Suprapubic skin (tissue), 4 donors: ENCODE measurements at places on chromosomes 4 and X.

DNA sequence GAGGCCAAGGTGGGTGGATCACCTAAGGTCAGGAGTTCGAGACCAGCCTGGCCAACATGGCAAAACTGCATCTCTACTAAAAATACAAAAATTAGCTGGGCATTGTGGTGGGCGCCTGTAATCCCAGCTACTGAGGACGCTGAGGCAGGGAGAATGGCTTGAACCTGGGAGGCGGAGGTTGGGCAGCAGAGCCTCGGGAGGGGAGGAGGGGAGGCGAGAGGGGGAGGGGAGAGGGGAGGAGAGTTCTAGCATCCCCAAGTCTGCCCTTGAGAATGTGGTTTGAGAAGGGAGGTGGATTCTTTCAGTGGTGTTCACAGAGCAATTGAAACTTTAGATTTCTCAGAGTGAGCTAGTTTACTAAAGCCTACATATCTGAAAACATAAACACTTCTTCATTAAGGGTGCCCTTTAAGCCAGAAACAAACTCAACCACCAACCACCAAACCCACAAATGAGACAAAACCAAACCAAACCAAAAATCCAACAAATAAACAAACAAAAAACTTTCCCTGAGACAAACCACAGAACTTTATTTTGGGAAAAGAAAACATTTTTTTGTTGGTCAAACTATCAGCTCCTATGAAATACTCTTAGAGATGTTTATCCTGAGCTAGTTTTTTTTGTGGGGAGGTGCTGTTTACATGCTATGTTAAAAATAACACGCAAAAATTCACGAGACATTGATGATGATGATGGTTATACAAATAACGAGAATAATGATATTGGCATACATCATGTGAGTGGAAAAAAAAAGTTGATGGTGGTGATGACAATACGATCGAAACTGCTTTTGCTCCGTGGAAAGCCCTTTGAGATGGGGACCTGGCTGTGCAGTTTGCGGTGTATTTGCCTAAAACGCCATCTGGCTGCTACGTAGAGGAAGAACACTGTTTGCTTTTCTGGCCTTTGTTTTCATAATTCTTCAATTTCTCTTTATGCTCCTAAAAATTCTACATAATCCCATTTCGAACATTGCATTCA, 98.2 kb upstream of the PRKX start:
- H3K27ac ChIP-seq, result no peak overlapping the region
- H3K27me3 ChIP-seq, result no peaks in the 10 kb centered on the region
- H3K4me3 ChIP-seq, result no peak overlapping the region
- H3K36me3 ChIP-seq, result no peaks in the 10 kb centered on the region

DNA sequence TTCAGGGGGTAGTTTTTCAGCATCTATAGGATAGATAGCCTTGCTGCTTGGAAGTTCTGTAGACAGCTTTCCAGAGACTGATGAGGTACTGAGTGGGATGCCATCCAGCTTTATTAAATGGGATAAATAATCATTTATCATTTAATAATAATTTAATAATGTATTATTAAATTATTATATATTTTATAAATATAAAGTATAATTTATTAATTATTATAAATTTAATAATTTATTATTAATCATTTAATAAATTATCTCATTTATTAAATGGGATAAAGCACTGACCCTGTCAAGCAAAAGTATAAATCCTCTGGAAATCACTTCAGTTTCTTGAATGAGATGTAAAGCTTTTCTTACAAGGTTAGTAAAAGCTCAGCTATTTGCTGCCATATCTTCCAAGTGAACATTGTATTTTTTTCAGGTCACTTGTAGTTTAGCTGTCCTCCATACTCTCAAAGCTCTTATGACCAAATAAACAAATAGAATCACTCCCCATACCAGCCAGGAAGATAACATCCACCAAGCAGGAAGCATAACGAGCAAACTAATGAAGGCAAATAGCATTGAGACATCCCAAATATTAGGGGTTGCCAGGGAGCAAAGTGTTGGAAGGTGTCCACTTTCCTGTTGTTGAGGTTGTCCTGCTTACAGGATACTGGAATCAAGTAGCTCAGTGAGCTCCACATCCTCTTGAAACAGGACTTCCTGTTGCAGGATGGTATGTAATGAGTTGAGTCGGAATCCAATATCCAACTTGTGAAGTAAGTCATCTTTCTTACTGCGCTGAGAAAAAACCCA, 88.9 kb downstream of the ZNF674 start:
- no peak for DNase-seq
- H3K4me3 ChIP-seq, result no peak overlapping the region
- no peak overlapping the region for H3K27ac ChIP-seq

- H3K27ac ChIP-seq, result no peak overlapping the region
- H3K4me1 ChIP-seq, result no peaks in the 10 kb centered on the region
- no peak overlapping the region for H3K4me3 ChIP-seq
- H3K36me3 ChIP-seq, result no peaks in the 10 kb centered on the region
Observed at GRCh38 chrX:37781814-37782213, 2.0 kb downstream of the CYBB start.

DNA sequence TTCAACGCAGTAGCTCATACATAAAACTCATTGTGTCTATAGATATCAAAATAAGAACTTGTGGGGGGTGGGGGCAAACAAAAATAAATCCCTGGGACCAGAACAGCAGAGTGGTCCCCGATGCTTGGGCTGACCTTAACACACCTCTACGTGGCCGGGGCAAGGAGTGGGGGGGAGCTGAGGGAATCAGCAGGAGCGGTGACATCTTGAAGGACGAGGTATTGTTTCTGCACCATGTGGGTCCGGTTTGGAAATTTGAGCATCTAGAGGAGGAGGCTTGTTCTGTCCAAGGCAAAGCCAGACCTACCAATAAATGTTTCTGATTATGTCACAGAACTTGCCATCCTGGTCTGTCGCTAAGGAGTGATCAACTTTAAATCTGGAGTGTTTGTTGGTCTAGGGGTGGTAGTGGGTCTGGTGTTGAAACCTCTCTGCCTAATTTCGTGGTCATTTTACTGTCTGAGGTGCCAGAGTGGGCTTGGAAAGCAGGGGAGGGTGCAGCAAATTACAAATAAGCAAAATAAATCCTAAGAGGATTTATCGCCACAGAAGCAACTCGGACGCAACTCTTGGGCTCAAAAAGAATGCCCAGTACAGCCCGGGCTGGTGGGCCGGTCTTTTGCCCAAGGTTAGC, 774 bp upstream of the RAPGEF2 start:
- no peaks in the 10 kb centered on the region for H3K27me3 ChIP-seq
- H3K27ac ChIP-seq, result peak overlapping the region; percentile 97
- H3K36me3 ChIP-seq, result no peaks in the 10 kb centered on the region
- peak overlapping the region; percentile 98 for H3K4me3 ChIP-seq
- DNase-seq, result no peak
- peaks cover 33% of the 10 kb centered on the region for H3K4me1 ChIP-seq

DNA sequence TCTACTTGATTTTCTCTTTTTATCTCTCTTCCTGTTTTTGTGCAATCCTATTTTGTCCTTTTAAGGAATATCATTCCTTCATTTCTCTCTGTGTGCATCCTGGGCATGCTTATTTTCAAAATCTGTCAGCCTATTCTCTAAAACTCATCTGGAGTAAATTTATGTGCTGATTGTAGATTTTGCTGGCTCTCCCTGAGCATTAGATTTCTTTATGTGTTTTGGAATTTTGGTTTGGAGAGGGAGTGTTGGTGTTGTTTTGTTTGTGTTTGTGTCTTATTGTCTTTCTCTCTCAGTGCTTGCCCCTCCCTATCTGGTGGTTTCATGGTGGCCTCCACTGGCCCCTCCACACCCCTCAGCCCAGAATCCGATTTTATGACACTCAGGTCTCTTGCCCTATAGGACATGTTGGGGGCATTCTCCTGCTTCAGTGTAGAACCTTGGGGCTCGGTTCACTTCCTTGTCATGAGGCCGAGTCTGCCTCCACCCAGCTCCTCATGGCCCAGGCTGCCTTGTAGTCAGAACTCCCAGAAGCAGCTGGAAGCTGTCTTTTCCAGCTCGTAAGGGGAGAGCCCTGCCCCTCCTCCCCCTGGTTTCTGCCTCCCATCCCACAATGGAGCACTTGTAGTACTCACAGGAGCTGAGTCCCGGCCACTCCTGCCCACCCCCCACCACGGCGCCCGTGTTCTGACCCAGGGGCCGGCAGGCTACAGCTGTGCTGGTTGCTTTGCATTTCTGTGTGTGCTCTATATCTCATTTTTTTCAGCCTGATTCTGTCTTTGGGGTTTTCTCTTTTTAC, 24.5 kb upstream of the PJA1 start:
- no peaks in the 10 kb centered on the region for H3K27me3 ChIP-seq
- no peaks in the 10 kb centered on the region for H3K36me3 ChIP-seq
- no peaks in the 10 kb centered on the region for H3K4me1 ChIP-seq
- no peak overlapping the region for H3K27ac ChIP-seq
- DNase-seq, result no peak

DNA sequence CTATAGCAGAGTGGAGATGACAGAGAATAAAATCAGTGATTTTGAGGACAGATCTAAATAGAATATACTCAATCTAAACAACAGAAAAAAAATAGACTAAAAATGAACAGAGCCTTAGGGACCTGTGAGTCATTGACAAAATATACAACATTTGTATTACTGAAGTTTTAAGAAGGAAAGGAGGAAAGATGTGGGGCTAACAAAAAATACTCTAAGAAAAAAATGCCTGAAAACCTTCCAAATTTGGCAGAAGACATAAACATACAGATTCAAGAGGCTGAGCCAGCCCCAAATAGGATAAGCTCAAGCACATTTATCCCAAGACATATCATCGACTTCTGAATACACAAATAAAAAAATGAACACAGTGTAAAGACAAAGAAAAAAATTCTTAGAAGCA, 123.6 kb upstream of the INTU start:
- no peaks in the 10 kb centered on the region for H3K4me1 ChIP-seq
- no peak overlapping the region for H3K27ac ChIP-seq
- H3K27me3 ChIP-seq, result no peaks in the 10 kb centered on the region
- H3K36me3 ChIP-seq, result no peaks in the 10 kb centered on the region
- no peak for DNase-seq

DNA sequence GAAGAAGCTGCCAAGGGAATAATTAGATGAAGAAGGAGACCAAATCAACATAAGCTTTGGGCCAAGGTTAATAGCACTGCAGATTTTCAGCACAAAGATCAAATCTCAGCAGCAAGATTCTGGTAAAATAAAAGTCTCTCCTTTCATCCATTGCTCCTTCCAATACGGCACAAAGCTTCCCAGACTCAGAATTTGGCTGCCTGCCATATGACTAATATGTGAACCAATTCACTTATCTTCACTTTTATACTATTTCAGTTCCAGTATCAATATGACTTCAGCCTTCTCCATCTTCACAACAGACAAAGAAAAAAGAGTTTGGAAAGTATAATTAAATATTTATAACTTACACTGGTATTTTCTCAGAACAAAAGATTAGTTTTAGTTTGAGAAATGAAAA, 978.3 kb upstream of the GRID2 start:
- no peak for DNase-seq
- H3K4me1 ChIP-seq, result no peaks in the 10 kb centered on the region
- no peaks in the 10 kb centered on the region for H3K36me3 ChIP-seq
- no peak overlapping the region for H3K4me3 ChIP-seq
- no peaks in the 10 kb centered on the region for H3K27me3 ChIP-seq

- H3K27ac ChIP-seq, result no peak overlapping the region
- no peak overlapping the region for H3K4me3 ChIP-seq
- no peaks in the 10 kb centered on the region for H3K36me3 ChIP-seq
- DNase-seq, result no peak
- no peaks in the 10 kb centered on the region for H3K4me1 ChIP-seq
Observed at GRCh38 chr4:91527056-91527455, 776.7 kb upstream of the GRID2 start.

DNA sequence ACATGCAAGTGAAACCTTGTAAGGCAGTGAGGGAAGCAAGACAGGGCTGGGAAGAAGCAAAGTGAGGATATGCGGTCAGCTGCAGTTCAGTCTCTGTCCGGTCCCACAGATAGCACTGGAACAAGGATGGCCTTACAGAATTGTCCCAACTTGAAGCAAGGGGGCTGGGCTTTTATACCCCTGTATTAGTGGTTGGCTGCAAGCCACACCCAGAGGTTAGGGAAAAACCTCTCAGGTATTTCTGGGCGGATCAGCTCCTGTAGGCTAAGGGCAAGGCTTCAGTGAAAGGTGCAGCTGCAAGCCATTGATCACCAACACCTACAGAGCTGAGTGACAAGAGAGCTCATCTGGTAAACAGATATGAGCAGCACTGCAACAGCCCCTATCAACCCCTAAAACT, 89.0 kb downstream of the KDR start:
- no peak overlapping the region for H3K27ac ChIP-seq
- DNase-seq, result no peak
- H3K4me3 ChIP-seq, result no peak overlapping the region

- no peaks in the 10 kb centered on the region for H3K4me1 ChIP-seq
- no peak overlapping the region for H3K4me3 ChIP-seq
- no peak overlapping the region for H3K27ac ChIP-seq
- no peaks in the 10 kb centered on the region for H3K27me3 ChIP-seq
Observed at GRCh38 chr4:80767944-80768343, 262.6 kb upstream of the BMP3 start.

DNA sequence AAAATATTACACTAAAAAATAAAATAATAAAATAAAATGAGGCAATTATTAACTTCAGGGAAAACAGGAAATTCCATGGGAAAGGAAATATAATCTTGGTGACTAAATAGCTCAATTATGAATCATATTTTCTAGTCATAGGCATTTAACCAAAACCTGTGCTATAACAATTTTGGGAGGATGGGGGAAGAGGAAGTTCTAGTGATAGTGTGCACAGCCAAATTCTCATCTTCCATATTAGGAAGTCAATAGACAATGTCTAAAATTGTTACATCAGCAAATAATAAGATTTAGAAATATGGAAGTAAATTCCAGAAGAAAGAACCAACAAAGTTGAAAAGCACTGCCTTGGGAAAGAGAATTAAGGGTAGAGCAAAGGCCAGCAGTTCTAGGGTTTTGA, 2.8 kb downstream of the AWAT2 start:
- H3K4me1 ChIP-seq, result no peaks in the 10 kb centered on the region
- no peak overlapping the region for H3K27ac ChIP-seq

DNA sequence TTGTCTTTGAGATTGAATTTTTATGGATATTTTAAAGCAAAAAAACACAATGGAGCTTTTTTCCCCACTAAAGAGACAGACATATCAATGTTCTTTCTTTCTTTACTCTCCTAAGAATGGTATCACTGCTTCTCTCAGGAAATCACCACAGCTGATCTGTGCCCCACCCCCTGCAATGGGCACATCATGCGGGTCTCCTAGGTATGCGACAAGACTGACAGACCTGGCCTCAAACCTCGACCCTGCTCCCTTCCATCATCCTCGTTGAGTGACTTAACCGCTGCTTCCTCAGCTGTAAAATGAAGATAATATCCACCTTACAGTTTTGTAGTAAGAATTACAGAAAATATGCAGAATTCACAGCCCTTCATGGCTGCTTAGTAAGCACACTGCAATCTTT, 58.3 kb downstream of the LEF1 start:
- H3K27ac ChIP-seq, result no peak overlapping the region
- H3K4me1 ChIP-seq, result no peaks in the 10 kb centered on the region
- DNase-seq, result no peak
- H3K27me3 ChIP-seq, result no peaks in the 10 kb centered on the region
- no peak overlapping the region for H3K4me3 ChIP-seq
- H3K36me3 ChIP-seq, result no peaks in the 10 kb centered on the region

GRCh38 chr4:81407726-81408125, 64.0 kb downstream of the RASGEF1B start:
- H3K27me3 ChIP-seq, result no peaks in the 10 kb centered on the region
- no peak overlapping the region for H3K4me3 ChIP-seq
- no peaks in the 10 kb centered on the region for H3K36me3 ChIP-seq
- peaks cover 19% of the 10 kb centered on the region for H3K4me1 ChIP-seq
